ENCODE measurements at places on chromosomes 16 and 17.

DNA sequence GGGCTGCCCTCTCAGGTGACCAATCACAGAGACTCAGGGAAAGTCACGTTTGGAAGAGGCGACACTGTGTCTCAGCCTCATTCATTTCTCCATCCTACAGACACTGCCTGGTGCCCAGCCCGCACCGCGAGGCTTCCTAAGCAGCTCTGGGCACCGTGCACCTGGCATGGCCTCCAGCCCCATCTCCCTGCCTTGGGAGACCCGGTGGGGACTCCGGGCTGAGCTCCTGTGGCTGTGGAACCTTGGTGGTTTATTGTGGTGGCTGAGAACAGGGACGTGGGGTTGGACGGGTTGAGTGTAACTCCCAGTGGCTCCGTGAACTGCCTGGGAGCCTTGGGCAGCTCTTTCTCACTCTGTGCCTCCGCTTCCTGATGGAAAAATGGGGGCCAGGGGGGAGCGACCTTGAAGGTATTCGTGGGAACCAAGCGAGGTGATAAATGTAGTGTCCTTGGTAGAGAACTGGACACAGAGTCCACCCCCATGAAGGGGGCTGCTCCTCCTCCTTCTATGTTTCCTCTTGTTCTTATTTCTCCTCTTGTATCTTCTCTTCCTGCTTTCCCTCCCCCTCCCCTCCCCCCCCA is 215.4 kb downstream of the SEC14L1 start:
- DNase-seq: no peak

GRCh38 chr16:89422905-89423630 is 67.3 kb downstream of the ANKRD11 start:
- DNase-seq: peak; percentile 79

DNA sequence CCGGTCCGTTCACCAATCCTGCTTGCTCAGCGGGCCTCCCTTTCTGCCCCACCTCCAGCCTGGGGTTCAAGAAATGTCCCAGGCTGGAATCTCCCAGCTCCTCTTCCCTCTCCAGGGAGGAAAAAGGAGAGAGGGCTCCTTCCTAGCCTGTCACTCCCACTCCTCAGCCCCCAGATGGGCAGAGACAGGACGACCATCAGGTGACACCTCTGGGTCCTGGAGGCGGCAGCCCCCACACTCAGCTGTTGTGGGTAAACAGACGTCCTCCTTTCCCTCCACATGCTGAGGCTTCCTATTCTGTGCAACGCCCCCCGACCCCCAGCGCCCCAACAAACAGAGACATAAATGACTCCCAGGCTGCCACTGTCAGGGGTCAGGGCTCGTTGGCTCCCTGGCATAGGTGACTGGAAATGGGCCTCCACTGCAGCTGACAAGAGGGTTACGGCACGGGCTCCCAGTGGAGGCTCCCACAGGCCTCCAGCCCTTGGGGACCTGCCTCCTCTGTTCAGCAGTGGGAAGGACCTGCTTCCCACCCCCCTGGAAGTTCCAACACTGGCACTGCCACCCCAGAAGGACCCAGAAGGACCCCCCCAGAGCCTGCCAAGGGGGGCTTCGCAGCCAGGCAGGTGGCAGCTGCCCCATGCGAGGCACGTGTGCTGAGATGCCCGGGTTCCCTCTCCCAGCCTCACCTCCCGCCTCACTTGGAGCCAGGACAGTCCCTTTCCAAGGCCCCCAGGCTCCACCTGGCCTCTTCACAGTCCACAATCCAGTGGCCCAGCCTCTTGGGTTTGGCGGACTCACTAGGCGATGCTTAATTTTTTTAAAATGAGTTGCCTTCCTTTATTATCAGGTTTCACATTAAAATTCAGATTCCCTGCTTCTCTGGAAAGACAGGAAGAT is 232.3 kb downstream of the KATNIP start:
- no peak for DNase-seq

DNA sequence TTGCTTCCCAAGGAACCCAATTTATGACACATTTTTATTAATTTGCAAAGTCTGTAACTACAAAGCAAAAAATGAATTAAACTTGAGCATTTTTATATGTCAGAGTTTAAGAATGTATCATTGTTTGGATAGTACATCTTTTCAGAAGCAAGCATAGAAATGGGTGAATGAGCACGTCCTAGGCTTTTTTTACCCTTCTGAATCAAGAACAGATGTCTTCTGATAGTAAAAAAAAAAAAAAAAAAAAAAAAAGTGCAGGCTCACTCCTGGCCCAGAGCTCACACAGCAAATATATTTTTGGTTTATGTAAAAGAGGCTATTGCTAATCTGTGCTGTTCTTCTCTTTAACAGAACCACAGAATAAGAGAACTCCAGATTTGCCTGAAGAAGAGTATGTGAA is 6.3 kb downstream of the TERF2IP start:
- no peak for DNase-seq

DNA sequence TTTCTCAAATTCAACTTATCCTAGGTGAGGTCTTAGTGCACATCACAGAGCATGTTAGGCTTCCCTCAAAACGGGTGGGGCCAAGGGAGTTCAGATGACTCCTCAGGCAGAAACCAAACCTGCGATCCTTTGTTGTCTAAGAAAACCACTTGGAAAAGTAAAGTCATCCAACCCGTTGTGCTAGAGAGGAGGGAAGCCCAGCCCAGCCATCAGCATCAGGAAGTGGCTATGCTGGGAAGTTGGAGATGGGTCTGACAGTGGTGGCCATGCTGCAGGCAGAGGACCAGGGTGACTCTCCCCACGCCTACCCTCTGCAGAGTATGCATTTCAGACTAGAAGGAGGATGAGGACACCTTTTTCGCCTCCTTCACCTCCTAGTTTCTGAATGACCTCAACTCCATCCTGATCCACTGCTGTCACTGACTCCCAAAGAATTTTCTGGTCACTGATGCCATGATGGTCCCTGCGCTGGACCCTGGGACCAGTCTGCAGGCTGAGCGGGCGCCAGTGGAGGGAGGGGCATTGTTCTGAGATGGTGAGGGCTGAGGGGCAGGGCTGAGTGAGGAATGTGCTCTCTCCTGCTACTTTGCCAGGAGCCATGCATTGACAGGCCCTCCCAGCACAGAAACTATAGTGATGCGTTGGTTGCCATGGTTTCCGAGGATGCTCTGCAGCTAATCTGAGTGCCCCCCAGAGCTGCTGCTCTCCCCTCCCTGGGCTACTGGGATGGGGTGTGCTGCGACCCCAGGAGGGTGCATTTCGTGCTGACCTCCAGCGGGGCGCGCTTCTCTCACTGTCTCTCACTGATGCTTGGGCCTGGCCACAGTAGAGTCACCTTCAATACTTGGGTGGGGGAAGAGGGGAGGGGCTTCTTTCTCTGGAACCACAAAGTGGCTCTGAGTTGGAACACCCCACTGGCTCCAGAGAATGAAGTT is 20.4 kb downstream of the ALOX12B start:
- no peak for DNase-seq

GRCh38 chr17:82092995-82093751 is 4.9 kb downstream of the FASN start:
- DNase-seq: no peak

DNA sequence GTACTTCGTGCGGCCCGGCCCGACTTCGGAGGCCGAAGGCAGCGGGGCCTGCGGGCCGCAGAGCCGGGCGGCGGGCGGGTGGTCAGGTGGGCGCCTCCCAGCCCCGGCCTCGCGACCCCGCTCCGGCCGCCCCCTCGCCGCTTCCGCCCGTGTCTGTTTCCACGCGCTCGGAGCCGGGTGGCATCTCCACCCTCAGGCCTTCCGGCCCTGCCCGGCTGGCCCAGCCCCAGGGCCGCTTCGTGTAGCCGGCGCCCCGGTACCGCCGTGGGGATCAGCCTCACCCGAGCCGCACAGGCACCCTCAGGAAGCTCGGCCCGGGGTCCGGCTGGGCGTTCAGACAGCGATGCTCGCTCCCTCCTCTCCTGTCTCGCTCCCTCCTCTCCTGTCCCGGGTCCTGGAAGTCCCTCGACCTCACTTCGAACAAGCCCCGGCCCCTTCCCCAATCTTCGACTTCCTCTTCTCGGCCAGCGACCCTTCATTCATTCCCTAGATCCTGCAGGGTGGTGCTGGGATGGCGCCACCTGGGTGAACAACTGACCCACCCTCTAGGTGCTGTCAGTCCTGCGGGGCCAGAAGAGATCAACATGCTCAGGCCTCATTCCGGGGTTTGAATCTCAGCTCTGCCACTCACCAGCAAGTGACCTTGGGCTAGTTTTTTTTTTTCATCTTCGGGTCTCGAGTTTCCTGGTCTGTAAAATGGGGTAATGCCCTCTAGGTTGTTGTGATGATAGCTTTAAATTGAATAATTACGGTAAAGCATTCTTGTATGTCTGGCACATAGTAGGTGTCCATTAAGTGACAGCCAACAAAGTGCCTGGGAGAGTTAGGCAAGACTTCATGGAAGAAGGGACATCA is 610 bp downstream of the VPS4A start:
- peak; percentile 56 for DNase-seq

DNA sequence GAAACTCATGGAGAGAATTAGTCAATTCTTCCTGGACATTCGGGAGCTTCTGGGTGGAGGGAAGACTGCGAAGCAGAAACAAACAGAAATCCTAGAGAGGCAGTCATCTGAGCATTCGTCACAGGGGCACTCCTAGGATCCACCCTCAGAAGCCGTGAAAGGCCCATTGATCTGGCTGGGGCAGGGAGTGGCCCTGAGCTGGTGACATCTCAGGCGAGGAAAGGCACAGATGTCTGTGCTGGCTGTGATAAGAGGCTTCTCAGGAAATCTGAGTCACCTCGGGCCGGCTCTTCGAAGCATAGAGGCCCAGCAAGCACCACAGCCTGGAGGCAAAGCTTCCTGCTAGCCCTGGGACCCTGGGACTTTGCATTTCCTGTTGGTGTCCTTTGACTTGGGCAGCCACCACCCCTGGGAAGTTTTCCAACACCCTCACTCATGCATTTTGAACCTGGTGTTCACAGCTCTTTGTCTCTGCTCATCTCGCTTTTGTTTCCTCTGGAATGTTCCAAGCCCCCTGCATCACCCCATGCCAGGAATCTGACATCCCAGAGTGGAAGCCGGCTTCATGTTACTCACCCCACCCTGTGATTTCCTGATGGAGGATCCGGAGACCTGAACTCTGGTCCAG is 23.3 kb upstream of the CDRT4 start:
- peak; percentile 37 for DNase-seq

- peak; percentile 99 for DNase-seq
These were observed at the start of gene PNPO for GRCh38 chr17:47941246-47942095. PNPO (plus strand) TSS chr17:47941571; CDS start chr17:47941676, 105 bp downstream.

GRCh38 chr17:71740866-71741265 is 380.0 kb upstream of the SOX9 start:
- no peak for DNase-seq

GRCh38 chr17:57097832-57098421 is 12.9 kb downstream of the AKAP1 start:
- no peak for DNase-seq

DNA sequence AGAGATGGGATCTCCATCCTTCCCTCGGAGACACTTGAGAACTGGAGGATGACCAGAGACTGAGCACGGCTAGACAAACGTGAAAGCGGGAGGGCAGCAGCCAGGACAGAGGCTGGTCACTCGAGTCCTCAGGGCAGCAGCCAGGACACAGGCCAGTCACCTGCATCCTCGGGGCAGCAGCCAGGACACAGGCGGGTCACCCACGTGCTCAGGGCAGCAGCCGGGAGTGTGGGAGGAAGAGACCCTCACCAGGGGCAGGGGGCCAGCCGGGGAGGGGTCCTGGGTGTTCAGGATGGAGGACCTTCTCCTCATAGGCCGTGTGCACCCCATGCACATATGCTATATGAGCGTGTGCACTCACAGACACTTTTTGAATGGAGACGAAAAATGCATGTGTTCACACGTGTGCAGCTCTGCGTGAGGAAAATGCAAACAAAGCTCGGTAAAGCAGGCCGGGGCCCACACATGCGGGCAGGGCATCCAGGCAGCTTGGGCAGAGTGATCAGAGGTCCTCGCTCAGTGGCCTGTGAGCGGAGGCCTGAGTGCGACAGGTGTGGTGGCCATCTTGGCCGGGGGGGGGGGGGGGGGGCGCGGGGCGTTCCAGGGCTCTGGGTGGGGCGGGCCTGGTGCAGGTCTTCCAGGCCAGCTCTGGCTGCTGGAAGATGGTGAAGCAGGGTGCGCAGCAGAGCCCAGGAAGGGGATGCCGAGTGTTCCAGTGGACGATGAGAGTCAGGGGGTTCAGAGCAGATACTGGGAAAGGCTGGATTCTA is 26.7 kb downstream of the ZNF469 start:
- DNase-seq: no peak

GRCh38 chr16:2924901-2925755 is 13.4 kb downstream of the FLYWCH1 start:
- DNase-seq: no peak

- DNase-seq: no peak
These were observed 66.6 kb downstream of the WSB1 start for GRCh38 chr17:27360507-27360906.

DNA sequence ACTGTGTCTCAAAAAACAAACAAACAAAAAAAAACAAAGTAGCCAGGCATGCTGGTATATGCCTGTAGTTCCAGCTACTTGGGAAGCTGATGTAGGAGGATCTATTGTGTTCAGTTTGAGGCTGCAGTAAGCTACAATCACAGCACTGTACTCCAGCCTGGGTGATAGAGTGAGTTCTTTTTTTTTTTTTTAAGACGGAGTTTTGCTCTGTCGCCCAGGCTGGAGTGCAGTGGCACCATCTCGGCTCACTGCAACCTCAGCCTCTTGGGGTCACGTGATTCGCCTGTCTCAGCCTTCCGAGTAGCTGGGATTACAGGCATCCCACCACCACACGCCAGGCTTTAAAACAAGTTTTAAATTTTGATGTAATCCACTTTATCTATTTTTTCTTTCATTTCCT is 80.2 kb upstream of the STAC2 start:
- no peak for DNase-seq
